H1 (cell line): ENCODE measurements at places on chromosomes 7 and 10.

GRCh38 chr10:60473557-60473956, 83.9 kb upstream of the ANK3 start:
- DNase-seq = no peak

DNA sequence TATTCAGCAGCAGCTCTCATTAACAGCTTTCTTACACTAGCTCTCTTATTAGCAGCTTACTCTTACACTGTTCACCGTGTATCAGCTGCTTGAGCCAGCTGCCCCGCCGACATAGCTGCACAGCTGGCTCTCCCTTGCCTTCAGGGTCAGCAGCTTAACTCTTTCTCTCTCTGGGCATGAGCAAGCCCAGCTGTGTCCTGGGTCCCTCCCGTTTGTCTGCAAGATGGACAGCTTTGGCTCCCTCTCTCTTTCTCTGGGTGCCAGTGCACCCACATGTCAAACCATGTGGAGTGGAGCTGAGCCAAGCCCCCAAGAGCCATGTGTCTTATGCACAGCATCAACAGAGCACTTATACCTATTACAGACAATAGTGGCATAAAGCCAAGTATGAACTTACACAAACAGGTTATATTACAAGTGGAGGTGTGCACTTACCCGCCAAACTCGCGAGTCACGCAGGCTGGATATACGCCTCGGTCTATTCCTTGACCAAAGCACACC, 35.7 kb upstream of the MTPAP start:
- DNase-seq = no peak

GRCh38 chr10:29681676-29682448, 47.1 kb upstream of the SVIL start:
- no peak for DNase-seq

GRCh38 chr7:122515404-122515803, 183.5 kb downstream of the RNF133 start:
- DNase-seq = no peak

DNA sequence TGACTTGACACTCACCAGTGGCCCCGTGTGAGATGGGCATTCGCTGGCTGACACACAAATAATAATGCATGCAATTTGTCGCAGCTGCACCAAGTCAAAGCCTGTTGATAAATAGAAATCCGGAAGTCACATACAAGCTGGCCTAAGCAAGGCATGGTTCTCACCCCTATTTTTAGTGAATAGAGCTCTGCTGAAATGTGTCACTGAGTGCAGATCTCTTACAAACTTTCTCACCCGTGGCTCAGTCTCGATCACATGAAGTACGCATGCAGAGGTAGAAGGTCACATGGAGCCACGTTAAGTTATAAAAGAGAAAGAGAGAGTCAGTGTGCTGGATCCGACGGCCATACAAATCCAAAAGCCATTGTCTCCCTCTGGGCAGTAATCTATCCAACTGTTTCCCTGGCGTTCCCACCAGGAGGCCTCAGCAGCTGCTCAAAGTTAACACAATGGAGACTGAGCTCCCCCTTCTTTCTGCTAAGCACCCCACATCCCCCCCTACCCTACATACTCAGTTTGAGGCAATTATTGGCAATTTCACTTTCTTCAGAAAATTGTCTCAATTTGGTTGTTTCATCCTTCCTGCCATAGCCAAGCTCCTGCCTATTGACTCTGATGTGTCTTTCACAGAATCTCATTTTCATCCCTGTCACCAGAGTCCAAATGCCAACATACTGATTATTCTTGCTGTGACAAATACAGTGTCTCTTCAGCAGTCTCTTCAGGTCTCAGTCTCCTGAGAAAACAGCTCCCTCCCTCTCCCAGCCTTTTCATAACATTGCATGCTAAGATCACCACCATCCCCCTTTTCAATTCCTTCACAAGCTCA, 473.3 kb upstream of the NRP1 start:
- no peak for DNase-seq

- no peak for DNase-seq
These were observed 178.6 kb downstream of the GATA3 start for GRCh38 chr10:8233049-8233448.

DNA sequence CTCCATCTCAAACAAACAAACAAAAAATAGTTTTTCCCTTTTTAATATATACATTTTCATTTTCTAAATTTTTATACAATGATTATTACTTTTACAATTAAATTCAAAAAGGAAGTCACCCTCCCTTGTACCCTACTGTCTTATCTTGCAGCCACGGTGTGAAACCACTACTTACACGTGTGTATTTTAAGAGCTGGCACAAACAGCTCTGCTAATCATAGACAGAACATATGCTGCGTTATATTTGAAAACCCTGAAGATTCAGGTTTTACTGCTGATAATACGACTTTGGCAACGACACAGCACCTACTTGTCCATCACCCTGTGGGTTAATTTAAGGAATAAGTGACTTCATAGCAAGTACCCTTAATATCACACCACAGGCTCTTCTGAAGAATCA, 991 bp downstream of the ANKRD61 start:
- DNase-seq = no peak

- peak; percentile 86 for DNase-seq
These were observed at the start of gene FAM221A for GRCh38 chr7:23679898-23680413. TSS of gene FAM221A (plus strand) at chr7:23680199. CDS start at chr7:23680219, 20 bp downstream.

DNA sequence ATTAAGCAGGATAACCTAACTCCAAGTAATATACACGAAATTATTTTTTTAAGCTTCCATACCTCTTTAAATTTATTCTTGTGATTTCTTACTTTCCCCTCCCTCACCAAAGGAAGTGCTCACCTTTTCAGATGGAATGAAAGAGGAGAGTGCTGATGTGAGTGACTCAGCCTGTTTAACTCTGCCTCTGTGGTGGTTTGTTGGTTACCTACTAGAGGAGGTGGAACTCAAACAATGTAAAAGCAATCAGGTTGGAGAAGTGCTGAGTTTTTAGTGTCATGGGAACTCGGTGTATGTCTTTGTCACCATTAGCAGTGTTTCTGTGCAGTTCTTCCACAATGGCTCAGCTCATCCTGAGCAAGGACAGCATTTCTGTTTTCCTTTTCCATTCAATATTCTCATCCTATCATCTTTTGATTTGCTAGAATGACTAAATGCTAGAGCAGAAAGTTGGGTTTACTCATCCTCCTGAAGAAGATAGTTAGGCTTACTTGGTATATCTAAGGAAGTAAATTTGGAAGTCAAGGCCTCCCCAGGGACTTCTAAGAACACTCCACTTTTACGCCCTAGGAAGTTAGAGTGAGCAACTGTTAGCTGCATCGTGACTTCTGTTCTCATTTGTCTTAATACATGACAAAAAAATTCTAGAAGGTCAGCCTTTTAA, 6.0 kb downstream of the ADD3 start:
- DNase-seq = no peak

- no peak for DNase-seq
These were observed 250.6 kb downstream of the DOCK4 start for GRCh38 chr7:111955616-111956015.

DNA sequence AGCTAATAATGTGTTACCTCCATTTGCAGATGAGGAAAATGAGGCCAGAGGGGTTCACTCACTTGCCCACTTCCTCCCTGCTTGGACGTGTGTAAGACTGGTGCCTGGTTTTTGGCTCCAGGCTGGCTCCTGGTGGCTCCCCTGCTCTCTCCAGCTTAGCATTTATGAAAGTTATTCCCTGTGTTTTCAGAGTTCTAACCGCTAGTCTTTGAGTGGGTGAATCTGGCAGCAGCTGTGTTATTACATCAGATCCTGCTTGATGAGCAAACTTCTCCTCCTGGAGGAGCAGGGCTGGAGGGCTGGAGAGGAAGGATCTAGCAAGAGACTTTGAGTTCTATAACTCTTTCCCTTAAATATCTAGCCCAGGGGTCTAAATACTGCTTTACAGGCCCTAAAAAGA, 80.9 kb upstream of the AGBL3 start:
- no peak for DNase-seq

- no peak for DNase-seq
These were observed 89.9 kb upstream of the BTBD16 start for GRCh38 chr10:122181041-122181732.

DNA sequence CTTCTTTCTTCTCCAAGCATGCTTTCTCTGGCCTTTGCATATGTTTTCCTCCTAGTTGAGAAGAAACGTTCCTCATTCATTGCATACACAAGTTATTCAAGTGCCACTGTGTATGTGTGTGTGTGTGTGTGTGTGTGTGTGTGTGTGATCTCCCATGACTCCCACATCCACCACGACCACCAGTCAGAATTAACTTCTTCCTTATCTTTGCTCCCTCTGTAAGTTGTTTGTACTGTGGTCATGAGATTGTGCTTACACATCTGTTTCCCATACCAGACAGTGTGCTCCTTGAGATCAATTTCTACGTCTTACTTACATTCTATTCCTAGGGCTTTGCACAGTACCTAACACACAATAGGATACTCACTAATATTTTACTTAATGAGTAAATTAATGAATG, 22.4 kb upstream of the FAM13C start:
- DNase-seq = no peak

GRCh38 chr10:68628576-68629127, 68.5 kb downstream of the TET1 start:
- DNase-seq = no peak

- DNase-seq = no peak
These were observed 17.1 kb upstream of the GTPBP4 start for GRCh38 chr10:971150-971542.

GRCh38 chr10:60314069-60314940, 75.4 kb downstream of the ANK3 start:
- DNase-seq = no peak

DNA sequence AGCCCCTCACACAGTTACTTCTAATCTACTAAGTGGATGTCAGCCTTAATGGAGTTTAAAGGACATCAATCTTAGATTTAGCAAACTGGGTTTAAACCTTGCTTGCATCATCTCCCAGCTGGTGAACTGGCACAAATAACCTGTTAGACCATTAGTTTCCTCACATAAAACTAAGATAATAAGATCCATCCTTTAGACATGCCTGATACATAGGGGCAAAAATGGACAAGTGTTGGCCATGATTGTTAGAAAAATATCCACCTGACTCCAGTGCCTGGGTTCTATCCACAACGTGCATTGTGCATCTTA, 439.1 kb downstream of the TNS3 start:
- no peak for DNase-seq

GRCh38 chr7:72028267-72028666, 383.9 kb downstream of the CALN1 start:
- no peak for DNase-seq

GRCh38 chr7:31091924-31092434, 39.9 kb downstream of the ADCYAP1R1 start:
- no peak for DNase-seq

- DNase-seq = no peak
These were observed 162.3 kb upstream of the NPS start for GRCh38 chr10:127386606-127387327.

- no peak for DNase-seq
These were observed 59.8 kb downstream of the CPVL start for GRCh38 chr7:29086545-29086944.

GRCh38 chr10:101229266-101230182, at the start of gene LBX1:
TSS of gene LBX1 (minus strand) at chr10:101229463. CDS start at chr10:101228815, 648 bp downstream.
- no peak for DNase-seq

- no peak for DNase-seq
These were observed 25.9 kb downstream of the DNAH11 start for GRCh38 chr7:21568762-21569161.

GRCh38 chr10:4652111-4653010, 173.6 kb upstream of the AKR1E2 start:
- no peak for DNase-seq

DNA sequence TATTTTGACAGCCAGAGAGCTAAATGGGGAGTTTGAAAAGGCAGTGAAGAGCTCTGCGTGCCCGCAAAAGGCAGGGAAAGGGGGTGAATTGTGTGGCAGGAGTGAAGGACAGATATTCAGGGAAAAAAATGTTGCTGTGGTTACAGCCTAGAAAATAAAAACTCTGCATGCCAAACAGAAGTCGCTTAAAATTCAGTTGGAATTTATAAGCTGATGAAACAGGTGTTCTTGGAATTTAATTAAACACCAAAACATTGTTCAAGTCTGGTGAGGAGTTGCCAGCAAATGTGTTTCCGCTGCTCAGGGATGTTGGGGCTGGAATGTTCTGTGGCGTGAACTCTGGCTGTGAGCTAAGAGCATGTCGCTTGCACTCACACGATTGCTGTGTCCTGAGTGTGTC, 169.3 kb downstream of the ADRA2A start:
- no peak for DNase-seq

GRCh38 chr7:147161405-147161804, 1044.8 kb downstream of the CNTNAP2 start:
- no peak for DNase-seq

- no peak for DNase-seq
These were observed 207.6 kb downstream of the FOXP2 start for GRCh38 chr7:114622221-114622620.

DNA sequence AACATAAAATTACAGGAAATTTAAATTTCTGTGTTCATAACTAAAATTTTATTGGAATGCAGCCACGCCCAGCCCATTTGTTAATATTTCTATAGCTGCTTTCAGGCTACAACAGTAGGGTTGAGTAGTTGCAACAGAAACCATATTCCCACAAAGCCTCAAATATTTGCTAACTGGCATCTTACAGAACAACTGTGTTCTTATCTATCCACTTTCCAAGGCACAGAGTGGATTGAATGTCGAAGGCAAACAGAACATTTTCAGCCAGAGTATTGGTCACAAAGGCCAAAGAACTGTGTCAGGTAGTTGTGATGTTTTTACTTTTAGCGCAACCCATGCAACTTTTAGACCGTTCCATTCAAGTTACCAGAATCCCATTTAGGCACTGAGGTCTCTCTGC, 51.1 kb upstream of the OPN4 start:
- no peak for DNase-seq

GRCh38 chr7:40945788-40946187, 757.1 kb downstream of the INHBA start:
- DNase-seq = no peak

DNA sequence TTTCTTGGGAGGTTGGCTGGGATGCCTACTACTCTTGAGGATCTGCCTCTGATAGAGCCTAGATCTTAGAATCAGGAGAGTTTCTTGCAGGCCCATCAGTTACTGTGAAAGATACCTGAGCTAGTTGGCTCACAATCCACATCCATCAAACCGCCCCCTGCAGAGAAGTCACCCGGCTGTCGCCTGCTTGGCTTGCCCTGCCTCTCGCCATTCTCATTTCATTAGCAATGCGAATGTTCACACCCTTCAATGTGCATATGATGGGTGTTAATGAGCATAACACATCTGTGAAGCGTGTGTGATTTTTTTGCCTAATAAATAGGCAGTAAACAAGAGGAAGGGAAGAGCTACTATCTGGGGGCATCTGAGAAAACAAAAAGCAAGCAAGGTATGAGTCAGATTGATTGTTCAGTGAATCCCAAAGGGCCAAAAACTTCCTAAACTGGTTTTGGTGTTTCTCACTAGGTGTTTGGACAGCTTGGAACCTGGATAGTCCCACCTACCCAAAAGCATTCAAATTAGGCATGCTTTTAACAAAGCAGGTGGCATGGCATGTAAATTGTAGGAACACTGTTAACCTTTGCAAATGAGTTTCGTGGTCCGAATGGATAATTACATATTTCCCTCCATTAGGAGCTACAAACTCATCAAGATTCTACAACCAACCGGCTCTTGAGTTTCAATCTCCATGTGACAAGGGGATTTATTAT, 272.3 kb upstream of the C7orf33 start:
- no peak for DNase-seq
